AG04449 (cell line): ENCODE measurements at places on chromosomes 2 and 18.

DNA sequence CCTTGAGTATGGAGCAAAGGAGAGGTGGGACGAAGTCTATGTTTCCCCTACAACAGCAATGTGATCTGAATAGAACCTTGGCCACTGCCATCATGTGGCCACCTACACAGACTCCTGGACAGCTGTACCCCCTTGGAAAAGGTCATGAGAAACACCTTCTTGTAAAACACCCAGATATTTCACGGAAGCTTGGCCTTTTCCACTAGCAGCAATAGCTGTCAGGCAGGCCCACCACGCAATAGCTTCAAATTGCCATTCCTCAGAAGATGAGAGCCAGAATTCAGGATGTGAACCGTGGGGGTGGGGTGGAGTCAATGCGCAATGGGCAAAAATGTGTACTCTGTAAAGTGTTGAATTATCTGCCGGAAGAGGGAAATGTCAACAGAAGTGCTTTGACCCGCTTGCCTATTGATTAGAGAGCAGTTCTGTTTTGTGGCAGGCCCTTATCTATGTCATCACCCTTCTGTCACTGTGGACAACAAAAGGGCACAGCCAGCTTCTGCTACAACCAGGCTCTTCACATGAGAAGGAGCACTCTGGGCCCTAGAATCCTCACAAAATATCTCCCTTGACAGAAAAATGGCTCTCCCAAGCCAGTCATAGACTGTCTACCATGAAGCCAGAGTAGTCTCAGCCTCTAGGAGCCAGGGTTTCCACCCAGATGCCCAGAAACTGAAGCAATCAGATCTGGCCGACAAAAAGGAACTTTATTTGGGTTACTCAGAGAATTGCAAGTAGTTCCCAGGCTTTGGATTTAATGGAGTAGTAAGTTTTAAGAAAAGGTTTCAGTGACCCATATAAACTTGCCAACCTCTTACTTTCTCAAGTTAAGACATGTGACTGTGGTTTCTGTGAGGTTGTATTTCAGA, 9.5 kb downstream of the INPP1 start:
- no peak for DNase-seq

DNA sequence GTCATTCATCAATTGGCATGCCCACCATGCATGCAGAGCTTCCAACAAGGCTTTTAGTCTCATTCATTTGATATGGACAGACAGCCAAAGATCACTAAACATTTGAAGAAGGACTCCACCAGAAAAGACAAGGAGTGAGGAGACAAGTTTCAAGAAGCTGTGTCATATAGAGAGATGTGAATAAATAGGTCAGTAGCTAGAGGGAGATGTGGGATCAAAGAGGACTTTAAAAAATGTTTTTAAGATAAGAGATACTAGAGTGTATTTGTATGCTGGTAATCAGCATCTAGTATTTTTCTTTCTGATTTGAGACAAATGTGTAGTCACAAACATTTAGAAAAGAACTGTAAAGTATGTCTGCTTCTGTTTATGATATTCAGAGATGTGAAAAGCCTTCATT, 48.5 kb downstream of the ANTXR1 start:
- no peak for DNase-seq

GRCh38 chr2:224163566-224164307, 124.7 kb upstream of the SERPINE2 start:
- no peak for DNase-seq

- no peak for DNase-seq
Measured at GRCh38 chr2:6909431-6910385, 7.5 kb upstream of the RNF144A start.

DNA sequence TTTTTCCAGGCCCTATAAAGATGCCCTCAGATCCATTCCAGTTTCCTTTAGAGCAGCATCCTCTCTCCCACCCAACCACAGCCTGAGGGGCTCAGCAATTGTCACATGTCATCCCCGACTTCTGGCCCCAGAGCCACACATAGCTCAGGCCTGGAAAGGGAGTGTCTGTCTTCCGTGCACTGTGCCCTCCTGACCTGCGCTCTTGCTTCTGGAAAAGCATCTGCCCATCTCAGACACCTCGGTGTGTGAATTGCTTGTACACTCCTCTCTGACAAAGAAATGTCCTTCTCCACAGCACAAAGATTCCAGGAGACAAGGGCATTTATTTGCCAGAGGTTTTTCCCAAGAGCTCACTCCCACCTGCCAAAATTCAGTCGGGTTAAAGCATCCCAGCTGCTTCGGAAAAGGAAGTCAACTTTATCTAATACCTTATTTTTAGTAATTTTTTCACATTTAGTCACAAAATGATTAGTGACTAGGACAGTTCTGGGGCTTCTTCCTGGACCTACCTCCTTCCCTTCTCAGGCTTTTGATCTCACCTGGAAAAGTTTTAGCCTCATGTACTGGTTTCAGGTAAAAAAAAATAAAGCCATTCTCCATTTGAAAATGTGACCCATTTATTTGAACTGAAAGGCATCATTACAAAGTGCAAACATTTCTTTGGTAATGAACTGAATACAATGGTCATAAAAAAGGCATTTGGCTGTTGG, 112.9 kb downstream of the PXDN start:
- DNase-seq, result no peak

- no peak for DNase-seq
Measured at GRCh38 chr18:60668583-60668982, 296.0 kb upstream of the MC4R start.

DNA sequence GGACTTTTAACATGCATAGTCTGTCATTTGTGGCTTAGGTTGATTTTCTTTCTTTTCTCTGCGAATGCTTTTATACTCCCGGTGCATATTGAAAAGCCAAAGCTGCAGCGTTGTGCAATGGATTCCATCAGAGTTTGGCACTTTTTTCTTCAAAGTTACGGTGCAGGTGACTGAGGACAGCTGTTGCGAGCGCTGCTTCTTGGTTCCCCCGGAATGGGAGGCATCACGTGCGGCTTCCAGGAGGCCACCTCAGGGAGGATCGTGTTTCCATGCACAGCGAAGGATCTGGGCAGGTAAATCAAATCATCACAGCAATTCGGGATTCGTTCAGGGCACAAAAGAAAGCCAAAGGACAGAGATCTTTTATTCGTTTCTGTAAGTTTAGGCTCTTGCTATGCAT, 109.6 kb upstream of the ALKAL2 start:
- DNase-seq, result no peak

DNA sequence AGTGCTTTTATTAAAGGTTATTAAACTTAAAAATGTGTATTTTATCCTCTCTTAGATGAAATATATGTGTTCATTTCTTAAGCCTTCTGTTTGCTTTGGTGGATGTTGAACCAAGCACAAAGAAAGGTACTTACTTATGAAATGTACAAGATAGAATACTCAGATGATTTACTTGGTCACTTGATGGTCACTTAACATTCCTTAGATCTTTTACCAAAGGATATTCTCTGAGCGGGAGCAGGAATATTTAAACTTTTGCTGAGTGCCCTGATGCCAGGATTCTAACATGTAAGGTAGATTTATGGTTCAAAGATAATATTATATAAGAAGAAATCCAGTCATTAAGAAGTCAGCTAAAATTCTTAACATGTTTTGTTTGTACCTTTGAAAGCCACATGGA, 193.5 kb upstream of the ZEB2 start:
- no peak for DNase-seq

DNA sequence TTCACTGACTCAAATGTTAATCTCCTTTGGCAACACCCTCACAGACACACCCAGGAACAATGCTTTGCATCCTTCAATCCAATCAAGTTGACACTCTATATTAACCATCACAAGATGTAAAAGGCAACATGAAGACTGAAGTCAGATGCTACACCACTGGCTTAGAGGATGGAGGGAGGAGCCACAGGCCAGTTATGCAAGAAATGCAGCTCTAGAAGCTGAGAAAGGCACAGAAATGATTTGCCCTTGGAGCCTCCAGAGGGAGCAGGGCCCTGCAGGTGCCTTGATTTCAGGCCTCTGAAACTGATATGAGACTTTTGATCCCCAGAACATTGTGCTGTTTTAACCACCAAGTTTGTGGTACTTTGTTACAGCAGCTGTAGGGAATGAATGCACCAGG, 276.3 kb downstream of the KCNS3 start:
- no peak for DNase-seq

DNA sequence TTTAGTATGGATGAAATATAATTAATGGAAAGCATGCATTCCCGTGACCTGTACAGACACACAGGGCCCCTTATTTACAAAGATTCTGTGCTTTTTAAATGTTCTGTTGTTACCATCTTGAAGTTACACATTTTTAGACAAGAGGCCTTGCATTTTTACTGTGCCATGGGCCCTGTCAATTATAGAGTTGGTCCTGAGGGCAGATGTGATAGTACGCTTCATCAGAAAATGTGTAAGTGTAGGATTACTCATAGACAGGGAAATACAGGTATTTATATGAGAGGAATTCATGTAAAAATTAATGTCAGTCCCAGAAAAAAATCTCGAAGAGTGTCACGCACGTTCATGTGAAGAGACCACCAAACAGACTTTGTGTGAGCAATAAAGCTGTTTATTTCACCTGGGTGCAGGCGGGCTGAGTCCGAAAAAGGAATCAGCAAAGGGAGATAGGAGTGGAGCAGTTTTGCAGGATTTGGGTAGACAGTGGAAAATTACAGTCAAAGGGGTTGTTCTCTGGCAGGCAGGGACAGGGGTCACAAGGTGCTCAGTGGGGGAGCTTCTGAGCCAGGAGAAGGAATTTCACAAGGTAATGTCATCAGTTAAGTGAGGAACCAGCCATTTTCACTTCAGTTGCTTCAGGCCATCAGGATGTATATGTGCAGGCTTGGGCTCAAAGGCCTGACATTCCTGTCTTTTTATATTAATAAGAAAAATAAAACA, 12.2 kb upstream of the ALPK2 start:
- no peak for DNase-seq

- DNase-seq, result no peak
Measured at GRCh38 chr2:190635781-190636180, 13.1 kb upstream of the NAB1 start.

DNA sequence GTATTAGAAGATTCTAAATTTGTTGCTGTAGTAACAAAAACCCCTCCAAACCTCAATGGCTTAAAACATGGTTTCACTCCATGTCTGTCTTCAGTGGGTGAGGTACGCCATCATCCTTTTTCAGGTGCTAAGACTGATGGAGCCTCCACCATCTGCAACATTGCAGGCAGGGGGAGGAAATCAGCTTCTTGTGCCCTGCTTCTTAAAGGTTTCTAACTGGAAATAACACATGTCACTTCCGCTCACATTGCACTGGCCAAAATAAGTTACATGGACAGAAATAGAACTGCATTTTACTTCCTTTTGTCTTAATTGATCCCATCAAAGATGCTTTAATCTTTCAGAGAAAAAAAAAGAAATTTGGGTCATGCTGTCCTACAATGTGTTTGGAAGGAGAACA, 94.1 kb downstream of the GALNT3 start:
- DNase-seq, result no peak

- no peak for DNase-seq
Measured at GRCh38 chr2:28981016-28981441, at the start of gene TOGARAM2. Gene TOGARAM2 (plus strand): TSS chr2:28981298. CDS start chr2:28994835, 13,537 bp downstream.

GRCh38 chr2:179837408-179837807, 24.0 kb downstream of the ZNF385B start:
- DNase-seq, result peak; percentile 3

- no peak for DNase-seq
Measured at GRCh38 chr2:9053534-9053931, 50.0 kb upstream of the MBOAT2 start.
